Activated CD4-positive, alpha-beta T cell treated with anti-CD3 and anti-CD28 coated beads, Interleukin-2, amount 50 U/mL, for 48 hours (primary cell): ENCODE measurements at places on chromosomes 7 and 10.
A peak's percentile ranks its signal among the peaks of the same experiment; 100 is the strongest.

DNA sequence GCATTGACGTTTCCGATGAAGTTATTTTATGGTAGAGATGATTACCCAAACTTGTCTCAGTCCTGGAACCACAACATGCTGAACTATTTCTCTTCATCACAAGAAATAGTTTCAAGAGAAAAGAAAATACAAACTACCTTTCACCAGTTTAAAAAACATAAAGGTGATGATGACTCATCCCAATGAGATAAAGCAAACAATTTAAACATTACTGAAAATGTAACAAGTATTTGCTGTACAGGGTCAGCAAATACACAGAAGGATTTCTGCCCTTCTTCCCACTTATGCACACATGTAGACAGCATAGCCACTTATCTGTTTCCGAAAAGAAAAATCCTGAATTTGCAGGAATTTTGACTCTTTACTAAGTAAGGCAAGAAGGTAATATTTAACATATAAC, 50.8 kb downstream of the RHOBTB1 start:
- DNase-seq = no peak

DNA sequence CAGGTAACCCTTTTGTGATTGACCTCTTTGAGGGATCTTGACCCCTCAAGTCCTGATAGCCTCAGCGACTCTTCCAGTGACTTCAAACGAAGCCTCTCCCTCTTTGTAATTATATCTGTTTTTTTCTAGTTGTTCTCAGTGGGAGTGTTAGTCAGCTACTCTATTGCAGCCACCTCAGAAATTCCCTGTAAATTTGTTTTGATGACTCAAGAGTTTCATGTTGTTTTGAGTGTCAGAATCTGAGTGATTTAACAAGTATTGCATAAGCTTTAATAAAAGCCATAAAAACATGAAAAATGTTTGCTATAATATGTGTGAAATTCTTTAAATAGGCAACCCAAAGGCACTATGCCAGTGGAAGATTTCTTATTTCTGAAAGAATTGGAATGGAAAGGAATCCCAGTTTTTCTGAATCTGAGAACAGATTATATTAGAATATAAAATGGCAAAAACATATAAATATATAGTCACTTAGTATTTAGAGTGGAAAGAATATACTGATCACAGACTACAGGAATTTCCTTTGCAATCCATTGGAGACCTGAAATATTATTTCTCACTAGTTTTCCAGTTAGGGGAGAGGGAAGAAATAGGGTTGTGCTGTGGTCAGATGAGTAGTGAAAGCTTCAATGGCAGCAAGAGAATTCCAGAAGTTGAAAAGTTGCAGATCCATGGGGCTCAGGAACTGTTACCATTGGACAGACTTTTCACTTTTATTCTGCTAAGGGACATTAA, 94.4 kb upstream of the SEMA3C start:
- DNase-seq = no peak

DNA sequence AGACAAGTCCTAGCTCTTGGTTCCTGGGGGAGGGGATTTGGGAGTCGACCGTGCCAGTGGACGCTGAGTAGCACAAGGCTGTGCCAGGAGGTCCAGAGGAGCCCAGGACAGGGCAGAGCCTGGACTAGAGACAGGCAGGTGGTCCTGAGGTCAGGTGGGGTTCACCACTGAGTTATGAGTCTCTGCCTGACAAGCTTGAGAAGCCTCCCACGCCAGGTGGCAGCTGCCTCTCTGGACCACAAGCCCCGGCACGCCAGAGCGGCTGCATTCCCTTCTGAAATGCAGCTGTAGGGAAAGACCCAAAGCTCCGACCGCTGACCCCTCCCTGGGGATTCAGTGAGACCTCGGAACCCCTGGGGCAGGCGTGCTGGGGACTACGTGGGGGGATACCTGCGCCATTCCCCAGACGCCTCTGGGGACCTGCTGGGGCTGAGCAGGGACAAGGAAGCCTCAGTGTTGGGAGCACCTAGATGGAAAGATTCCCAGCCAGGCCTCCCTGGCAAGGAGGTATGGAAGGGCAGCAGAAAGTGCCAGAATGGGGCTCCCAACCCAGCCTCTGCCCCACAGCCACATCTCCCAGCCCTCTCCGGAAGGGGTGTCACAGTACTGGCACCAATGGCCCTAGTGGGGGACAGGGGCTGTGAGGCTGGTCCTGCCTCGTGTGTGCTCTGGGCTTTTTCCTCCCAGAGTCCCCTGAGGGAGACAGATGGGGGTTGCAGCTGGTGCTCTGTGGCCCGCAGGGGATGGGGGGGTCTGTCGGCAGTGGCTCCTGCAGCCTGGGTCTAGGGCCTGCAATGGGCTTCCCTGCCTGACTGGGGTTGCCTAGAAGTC, 29.0 kb downstream of the PDGFA start:
- DNase-seq = no peak

DNA sequence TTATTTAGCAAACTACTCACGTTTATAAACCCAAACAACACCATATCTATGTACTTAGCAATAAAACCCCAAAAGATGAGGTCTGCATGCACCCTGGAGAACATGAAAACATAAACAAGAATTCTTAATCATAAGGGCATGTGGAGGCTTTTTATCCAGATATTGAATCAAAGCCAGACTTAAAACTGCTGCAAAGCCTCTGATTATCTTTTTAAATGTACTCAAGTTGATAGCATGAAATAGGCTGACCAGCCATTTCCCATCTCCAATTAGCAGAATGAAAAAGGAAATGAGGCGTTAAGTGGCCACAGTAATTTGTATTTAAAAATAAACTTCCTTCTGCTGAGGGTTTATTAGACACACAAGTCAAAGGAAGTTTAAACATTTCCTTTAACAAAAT, 48.3 kb downstream of the ITIH5 start:
- DNase-seq = no peak

GRCh38 chr7:17608114-17608833, 309.8 kb downstream of the AHR start:
- no peak for DNase-seq

DNA sequence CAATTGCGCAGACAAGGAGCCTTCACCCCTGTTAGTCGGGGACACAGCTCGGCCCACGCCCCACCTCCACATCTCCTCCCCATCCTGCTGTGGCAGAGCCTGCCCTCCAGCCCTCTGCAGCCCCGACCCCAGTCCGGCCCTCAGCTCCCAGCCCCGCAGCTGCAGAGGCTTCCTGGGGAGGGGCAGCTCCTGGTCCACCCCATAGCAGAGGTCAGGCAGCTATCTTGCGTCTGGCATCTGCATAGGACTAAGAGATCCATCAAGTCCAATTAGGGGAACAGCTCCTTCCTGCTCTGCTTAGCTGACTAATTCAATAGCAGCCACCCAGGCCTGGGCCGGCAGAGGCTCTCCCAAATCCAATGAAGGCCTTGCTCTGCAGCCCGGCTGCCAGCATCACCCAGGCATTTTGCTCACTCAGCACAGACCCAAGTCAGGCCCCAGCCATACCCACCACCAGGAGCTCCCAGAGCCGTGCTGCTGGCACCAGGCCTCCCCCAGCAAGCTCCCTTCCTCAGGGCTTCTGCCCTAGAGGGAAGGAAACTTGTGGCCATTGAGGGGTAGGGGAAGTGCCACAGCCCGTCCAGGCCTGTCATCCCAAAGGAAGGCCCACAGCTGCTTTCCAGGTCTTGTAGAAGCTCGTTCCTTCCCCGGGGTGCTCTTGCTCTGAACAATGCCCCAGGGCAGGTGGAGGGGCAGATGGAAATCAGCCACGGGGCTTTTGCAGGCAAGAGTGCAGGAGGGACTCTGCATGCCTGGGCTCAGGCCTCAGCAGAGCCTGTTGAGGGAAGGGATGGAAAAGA, 106.2 kb upstream of the RET start:
- DNase-seq = no peak

DNA sequence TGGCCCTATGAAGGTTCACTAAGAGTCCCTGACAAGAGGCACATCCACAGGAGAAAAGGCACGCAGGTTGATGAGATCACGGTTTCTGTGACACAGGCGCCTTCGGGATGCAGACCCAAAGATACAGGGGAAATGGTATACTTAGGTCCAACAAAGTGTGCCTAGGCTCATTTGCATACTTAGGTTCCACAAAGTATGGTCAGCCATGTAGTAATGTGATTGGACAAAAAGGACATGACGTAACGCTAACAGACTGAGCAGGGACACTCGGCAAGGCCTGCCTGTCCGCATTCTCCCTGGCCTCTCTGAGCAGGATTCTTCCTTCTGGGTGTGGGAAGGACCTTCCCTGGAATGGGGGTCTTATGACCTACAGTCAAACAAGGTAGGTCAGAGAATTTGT, 190.6 kb downstream of the CELF2 start:
- DNase-seq = no peak

- no peak for DNase-seq
These were observed 340.1 kb upstream of the CHRM2 start for GRCh38 chr7:136528329-136528728.

- peak; percentile 59 for DNase-seq
These were observed 189.9 kb upstream of the ADO start for GRCh38 chr10:62614389-62615157.

DNA sequence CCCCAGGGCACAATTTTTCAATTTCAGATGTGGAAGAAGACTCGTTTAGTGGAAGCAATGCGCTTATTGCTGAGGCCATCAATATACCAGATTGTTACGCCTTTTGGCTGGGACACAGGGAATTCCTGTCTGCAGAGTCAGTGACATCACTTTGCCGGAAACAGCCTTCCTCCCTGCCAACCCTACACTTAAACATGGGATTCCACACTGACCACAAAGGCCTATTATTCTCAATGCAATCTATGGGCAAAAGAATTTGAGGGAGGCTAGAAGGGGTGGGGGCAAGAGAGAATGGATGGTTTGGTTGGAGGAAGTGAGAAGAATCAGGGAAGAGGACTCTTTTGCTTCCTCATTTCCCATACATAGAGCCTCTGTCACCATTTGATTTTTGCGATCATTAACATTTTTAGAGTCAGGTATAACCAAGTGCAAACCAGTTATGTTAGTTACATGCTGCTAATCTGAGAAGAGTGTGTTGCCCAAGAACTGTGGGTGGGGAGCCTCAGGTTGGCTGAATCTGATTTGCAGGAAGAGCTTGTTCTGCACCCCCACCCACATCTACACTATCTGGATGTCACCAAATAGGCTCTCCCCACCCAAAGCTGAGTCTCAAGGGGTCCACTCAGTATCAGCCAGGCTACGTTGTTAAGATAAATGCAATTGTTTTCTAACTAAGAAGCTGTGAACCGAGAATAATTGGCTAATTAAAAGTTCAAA, 58.2 kb downstream of the ENTPD1 start:
- no peak for DNase-seq

- DNase-seq = no peak
These were observed 48.5 kb downstream of the LCOR start for GRCh38 chr10:96880575-96880974.

GRCh38 chr10:86362586-86363183, 3.9 kb downstream of the GRID1 start:
- no peak for DNase-seq

DNA sequence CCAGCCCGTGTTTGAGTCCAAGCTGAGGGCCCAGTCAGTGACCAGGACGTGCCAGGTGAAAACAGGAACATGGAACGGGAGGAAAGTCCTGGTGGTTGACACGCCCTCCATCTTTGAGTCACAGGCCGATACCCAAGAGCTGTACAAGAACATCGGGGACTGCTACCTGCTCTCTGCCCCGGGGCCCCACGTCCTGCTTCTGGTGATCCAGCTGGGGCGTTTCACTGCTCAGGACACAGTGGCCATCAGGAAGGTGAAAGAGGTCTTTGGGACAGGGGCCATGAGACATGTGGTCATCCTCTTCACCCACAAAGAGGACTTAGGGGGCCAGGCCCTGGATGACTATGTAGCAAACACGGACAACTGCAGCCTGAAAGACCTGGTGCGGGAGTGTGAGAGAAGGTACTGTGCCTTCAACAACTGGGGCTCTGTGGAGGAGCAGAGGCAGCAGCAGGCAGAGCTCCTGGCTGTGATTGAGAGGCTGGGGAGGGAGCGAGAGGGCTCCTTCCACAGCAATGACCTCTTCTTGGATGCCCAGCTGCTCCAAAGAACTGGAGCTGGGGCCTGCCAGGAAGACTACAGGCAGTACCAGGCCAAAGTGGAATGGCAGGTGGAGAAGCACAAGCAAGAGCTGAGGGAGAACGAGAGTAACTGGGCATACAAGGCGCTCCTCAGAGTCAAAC, 5.2 kb downstream of the GIMAP5 start:
- peak; percentile 66 for DNase-seq

- no peak for DNase-seq
These were observed 102.9 kb downstream of the AOAH start for GRCh38 chr7:36621396-36621795.

DNA sequence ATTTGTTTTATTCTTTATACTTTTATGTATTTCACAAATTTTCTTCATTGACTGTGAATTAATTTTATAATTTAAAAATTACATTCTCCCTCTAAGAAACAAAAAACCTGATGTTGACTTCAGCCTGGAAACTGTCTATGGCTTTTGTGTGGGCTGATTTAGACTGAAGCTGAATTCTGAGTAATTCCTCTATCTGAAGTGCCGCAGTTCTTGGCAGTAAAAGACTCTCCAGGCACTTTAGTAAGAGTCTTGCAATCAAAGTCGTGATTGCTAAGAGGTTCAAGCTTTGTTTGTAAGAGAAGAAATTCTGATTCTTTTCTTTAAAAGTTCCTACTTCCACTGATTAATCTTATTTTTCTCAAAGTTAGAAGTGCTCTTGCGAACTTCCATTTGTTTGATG, 3.4 kb upstream of the CEP41 start:
- no peak for DNase-seq

- no peak for DNase-seq
These were observed 839.1 kb upstream of the SORCS1 start for GRCh38 chr10:108003576-108003975.

GRCh38 chr10:74585231-74586087, 240.9 kb upstream of the KAT6B start:
- peak; percentile 46 for DNase-seq

GRCh38 chr7:138527746-138528223, 67.7 kb downstream of the TRIM24 start:
- no peak for DNase-seq

- no peak for DNase-seq
These were observed 11.6 kb downstream of the GATA3 start for GRCh38 chr10:8066124-8066523.

DNA sequence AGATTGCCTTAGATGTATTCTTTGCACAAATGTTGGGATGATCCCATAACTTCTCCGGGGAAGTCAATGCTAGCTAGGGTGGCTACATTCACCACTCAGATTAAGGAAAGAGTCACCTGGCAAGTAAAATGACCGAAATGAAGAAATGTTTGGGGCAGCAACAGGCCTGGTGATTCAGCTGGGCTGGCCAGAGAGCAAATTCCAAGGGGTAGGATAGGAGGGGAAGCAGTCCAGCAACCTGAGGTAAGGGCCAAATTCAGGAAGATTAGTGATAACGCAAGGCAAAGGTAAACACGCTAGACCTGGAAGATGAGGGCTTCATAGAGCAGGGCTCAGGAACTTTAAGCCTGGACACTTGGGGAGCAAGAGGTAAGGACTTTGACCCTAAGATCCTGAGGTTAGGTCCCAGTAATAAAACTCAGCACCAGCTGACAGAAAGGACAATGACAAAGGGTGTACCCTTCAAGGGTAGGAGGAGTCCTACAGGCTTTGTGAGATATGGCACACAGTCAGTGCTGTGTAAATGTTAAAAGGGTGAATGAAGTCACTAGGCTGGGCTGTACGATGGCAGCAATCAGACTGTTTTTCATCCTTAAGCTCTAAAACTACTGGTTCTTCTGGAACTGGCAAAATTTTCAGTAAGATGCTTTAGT, 22.7 kb upstream of the SMNDC1 start:
- no peak for DNase-seq

GRCh38 chr7:73533742-73534141, 11.6 kb upstream of the BAZ1B start:
- no peak for DNase-seq
